Urinary bladder (tissue), 4 donors: ENCODE measurements at places on chromosomes 3 and 15. TPM values are rescaled to one million over a fixed set of nuclear protein-coding genes. Genes with fewer than 3 reads are reported as not detected.

DNA sequence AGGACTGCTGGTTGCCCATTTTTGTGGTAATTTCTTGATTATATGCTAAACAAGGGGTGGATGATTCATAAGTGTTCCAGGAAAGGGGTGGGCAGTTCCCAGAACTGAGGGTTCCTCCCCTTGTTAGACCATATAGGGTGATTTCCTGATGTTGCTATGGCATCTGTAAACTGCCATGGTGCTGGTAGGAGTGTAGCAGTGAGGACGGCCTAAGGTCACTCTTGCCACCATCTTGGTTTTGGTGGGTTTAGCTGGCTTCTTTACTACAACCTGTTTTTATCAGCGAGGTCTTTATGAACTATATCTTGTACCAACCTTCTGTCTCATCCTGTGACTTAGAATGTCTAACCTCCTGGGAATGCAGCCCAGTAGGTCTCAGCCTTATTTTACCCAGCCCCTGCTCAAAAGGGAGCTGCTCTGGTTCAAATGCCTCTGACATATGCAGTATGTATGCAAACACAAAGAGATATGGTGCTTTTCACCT, 46.2 kb downstream of the C3orf38 start:
- no peak for DNase-seq

GRCh38 chr3:176395240-176395639, 802.0 kb downstream of the TBL1XR1 start:
- DNase-seq = no peak

- DNase-seq = no peak
Measured at GRCh38 chr3:13292375-13292774, 127.7 kb downstream of the NUP210 start.

DNA sequence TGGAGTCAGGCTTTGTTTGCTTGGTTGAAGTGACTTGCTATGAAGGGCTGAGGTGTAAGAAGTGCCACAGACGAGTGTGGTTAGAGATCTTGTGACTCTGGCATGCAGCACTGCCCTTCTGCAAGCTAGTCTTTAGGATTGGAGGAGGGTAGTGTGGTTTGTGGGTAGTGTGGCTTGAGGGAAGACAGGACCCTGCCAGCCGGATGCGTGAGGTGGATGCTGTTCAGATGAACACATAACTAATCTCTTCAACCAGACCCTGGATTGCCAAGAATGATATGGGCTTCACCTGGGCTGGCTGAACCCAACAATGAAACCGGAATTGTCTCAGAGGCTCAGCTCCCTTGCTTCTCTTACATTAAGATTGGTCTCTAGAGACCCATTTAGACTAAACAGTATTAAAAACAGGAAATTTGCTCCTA, 32.7 kb downstream of the STARD9 start:
- no peak for DNase-seq

GRCh38 chr15:93087825-93088199, 1.2 kb downstream of the RGMA start:
- DNase-seq = peak; percentile 63

DNA sequence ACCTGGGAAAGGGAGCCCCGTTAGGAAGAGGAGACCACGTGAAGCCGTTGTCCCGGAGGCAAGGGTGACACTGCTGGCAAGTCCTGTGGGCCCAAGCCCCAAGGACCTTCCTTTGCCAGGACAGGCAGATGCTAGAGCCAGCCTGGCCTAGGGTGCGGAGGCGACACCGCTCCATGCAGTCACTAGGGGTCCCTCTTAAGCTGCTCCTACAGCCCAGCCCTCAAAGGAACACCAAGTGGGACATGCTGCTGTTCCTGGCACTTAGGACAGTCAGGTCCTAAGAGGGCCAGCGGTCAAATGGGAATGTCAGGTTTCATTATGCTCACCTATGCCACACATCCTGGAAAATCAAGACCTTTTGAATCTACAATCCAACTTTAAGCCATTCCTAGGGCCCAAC, 59.7 kb downstream of the RPN1 start:
- DNase-seq = no peak

- no peak for DNase-seq
Measured at GRCh38 chr3:62167566-62168262, 205.6 kb downstream of the FEZF2 start.

DNA sequence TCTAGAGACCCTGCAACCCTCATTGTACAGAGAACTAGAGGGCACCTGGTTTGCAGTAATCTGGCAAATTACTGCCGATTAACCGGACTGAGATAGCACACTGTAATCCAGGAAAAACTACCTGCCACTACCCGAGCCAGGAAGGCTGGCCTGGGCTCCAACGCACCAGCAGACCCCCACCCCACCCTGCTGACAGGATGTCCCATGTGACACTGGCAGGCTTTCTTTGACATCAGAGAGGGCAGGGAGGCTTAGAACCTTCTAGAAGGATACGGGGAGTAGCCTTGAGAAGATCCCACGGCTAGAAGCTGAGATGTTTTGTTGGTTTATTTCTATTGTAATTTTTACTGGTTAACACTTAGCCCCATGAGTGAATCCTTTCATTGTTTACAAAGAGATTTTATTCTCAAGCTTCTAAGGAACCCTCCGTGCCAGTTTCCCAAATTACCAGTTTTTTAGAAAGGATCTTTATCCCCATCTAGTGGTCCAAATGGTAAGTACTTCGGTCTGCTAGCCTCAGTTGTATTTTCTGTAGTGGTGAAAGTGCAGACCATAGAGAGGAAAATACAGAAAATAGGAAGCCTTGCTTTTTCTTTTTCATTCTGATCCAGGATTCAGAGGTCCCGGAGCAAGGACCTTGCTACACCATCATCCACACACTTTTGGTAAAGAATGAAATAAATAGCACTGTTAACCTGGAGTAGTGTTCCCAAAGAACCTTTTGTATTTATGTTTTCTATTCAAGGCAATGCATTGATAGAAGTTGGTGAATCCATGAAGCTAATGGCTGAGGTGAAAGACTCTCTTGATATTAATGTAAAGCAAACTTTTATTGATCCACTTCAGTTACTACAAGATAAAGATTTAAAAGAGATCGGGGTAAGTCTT, 81.9 kb upstream of the ADAMTSL3 start:
- DNase-seq = no peak

DNA sequence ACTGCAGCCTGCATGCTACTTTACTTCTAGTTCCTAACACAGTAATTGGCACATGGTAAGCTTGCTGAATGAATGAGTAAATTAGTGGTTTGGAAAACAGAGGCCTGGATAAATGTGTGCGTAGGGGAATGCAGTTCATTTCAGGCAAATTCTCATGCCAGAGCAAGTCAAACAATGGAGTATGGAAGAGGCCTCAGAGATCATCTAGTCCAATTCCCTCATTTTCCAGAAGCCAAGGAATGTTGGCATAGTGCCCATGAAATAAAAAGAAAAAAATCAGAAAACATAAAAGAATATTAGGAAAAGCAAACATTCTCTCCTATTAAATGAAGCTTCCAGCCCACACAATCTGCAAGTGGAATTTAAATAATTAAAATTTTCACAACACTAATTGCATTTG, 92.4 kb downstream of the MB21D2 start:
- no peak for DNase-seq

DNA sequence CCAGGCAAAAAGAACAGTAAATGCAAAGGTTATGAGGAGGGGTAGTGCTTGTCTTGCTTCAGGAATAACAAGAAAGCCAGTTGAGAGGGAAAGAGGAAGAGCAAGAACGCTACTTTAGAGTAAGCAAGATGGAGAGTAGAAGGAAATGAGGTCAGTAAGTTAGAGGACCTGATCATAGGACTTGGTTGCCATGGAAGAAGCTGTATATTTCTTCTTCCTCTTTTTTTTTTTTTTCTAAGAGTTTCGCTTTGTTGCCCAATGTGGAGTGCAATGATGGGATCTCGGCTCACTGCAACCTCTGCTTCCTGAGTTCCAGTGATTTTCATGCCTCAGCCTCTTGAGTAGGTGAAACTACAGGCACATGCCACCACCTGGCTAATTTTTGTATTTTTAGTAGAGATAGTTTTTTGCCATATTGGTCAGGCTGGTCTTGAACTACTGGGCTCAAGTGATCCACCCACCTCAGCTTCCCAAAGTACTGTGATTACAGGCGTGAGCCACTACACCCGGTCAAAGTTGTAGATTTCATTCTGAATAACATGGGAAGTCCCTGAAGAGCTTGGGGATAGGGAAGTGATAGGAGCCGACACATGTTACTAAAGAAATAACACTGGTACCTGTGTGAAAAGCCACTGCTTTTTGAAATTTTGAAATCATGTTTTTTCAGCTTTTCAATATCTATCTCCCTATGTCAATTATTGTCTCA, 527.9 kb upstream of the NAALADL2 start:
- no peak for DNase-seq

DNA sequence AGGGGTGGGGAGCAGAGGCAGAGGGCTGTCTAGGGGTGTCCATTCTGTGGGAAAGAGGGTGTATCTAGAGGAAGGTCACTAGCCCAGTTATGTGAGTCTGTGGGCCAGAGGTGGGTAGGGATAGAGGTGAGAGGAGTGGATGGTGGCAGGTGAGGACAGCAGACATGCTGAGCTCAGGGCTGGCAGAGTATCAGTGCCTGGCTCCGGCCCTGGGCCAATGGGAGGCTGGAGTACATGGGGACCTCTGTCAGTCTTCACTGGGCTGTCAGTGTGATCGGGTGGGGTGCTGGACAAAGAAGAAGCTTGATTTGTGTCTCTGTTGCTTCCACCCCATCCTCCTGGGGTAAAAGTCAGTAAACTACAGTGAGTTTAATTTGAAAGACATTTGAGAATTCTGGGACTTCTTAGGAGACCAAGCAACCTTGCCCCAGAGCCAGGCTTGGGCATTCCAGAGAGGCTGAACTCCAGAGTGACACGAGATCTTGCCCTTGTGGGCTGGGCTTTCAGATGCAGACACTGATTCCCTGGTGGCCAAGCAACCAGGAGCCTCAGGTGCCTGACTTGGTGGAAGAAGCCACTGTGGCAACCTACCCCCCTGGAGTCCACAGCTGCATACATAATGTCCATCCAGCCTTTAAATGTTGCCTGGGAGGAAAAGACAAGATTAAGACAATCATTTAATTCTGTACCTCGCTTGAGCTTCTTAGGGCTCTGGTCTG, 60.7 kb downstream of the EXOG start:
- DNase-seq = no peak

- DNase-seq = no peak
Measured at GRCh38 chr3:158991146-158991705, 189.4 kb downstream of the MFSD1 start.

- no peak for DNase-seq
Measured at GRCh38 chr3:159486580-159486979, 502.1 kb upstream of the IL12A start.

Gene C2CD4B
- 2.2 TPM for total RNA-seq

Gene PLSCR5
- not detected for total RNA-seq

Gene NEK10
- 7.5 TPM for total RNA-seq

Gene CFAP92
- 1.9 TPM for total RNA-seq

Gene RHOV
- total RNA-seq = 9.3 TPM

Gene CLRN1
- not detected for total RNA-seq

Gene FOXB1
- not detected for total RNA-seq

Gene PRSS50
- 0.26 TPM for total RNA-seq

Gene TOP2B
- 325 TPM for total RNA-seq

Gene ATG7
- 63.2 TPM for total RNA-seq
